ENCODE measurements at places on chromosomes 13 and 19.

DNA sequence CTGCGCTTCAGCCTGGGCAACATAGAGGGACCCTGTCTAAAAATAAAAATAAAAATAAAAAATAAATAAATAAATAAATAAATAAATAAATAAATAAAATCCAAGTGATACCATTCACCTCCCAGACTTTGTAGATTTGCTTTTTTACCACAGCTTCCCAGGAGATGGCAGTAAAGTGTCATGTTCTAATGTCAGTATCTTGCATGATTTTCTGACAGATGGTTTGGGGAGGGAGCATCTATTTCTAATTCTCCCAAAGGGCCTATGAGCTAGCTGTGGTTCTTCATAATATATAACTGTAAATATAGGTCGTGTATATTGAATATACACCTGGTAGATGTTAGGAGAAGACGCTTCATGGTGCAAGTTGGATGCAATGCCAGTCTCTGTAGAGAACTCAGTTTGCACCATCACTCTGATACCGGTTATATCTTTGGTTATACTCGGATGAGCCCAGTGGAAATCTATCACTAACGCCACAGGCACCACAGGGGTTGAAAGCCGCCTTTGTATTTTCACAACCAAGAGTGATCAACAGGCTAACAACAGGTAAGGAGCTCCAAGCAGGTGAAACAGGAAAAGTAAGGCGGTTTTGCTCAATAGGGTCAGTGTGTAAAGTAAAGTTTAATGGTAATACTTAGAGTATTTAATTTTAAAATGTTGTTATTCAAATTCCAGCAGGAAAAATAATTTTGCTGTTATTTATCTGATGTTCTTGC lies 13.9 kb downstream of the APLP1 start:
- peak; percentile 88 for DNase-seq

DNA sequence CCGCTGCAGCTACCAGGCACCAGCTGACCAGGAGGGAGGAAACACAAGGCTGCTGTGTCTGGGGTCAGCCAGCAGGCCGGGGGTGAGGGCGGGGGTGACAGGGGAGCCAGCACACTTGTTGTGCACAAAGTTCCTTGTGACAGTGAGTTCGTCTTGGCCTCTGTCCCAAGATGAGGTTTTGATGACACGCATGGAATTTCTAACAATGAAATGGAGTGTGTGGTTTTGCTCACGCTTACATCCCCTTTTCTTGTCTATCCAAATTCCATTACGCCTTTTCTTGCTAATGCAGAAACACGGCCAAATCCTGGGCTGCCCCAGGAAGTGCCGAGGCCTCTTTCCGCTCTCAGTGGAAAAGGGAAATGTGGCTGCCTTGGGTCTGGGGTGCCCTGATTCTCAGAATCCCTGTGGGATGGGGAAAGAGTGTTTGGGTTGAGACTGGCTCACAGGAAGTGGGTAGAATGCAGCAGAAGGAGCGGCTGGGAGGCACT lies 73.8 kb downstream of the GADD45B start:
- no peak for DNase-seq

DNA sequence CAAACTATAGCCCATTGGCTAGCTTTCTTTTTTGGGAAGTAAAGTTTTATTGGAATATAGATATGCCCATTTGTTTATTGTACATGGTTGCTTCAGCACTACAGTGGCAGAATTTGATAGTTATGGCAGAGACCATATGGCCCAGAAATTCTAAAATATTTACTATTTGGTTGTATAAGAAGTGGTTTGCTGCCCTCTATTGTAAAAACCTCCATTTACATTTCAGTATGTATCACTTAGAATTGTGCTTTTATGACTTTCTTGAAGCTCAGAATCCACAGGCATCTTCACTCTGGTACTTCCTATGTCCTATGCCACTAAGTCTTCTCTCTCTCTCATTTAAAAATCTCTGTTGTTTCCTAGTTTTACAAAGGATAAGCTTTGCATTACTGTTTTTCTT lies 37.7 kb downstream of the DLEU7 start:
- peak; percentile 51 for DNase-seq

- DNase-seq: no peak
Observed at GRCh38 chr19:45895519-45895972, 6.9 kb downstream of the MYPOP start.

GRCh38 chr19:2517881-2518601 lies 42.1 kb downstream of the GADD45B start:
- DNase-seq: no peak

DNA sequence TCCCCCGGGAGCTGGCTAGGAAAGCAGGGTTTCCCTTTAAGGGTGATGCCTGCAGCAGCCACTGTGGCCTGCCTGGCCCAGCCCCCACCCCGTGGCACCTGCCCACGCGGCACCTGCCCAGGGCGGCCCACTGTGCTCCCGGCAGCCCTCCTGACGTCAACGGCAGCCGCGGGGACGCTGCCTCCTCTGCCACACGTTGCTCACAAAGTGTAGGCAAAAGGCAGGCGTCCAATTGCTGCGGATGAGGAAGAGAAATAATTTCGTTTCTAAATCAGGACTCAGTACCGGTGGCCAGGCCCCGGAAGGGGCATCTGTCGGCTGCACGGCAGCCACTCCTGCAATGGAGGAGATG lies 122.3 kb downstream of the URI1 start:
- peak; percentile 51 for DNase-seq

GRCh38 chr19:2483084-2483483 lies 7.2 kb downstream of the GADD45B start:
- no peak for DNase-seq

GRCh38 chr13:66154976-66155375 lies 1075.2 kb downstream of the PCDH9 start:
- no peak for DNase-seq

DNA sequence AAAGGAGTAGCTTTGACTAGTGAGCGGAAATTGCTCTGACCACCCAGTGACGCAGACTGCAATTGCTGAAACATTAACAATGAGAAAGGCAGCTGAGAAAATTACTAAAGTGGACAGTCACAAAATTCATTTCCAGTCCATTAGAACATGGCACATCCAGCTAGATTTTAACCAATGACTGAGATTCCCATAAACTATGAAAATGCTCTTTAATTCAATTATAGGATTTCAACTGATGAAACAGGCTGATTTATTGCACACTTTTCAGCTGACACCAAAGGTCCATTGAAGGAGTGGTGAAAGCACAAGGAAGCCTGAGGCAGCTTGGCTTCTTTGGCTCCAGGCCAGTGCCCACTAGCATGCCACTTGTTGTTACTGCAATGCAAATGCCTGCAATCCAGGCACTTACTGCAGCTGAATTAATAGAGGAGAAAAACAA lies 933.4 kb downstream of the SLITRK6 start:
- DNase-seq: no peak

- DNase-seq: peak; percentile 60
Observed at GRCh38 chr13:33800646-33801186, 17.2 kb upstream of the RFC3 start.

DNA sequence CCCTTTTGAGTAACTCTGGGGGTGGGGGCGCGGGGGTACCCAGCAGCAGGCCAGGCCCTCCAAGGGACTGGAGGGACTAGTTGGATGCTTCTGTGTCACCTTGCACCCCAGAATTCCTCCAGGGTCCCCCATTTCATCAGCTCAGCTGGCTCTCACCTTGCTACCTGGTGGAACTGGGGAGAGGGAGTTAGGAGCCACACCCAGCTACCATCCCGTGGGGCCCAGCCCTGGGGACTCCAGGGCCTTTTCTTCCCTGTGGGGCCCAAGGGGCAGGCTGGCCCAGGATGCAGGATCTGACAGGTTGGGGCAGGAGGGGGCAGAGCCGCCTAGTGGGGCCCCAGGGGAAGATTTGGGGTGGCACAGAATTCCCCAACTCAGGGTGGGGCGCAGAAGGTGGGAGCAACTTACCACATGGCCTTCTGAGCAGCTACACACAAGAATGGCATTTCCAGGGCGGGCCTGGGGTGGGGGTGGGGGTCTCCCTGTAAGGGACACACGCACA lies 32.8 kb upstream of the NANOS3 start:
- no peak for DNase-seq

GRCh38 chr19:43624933-43625332 lies 5.5 kb upstream of the ZNF428 start:
- DNase-seq: peak; percentile 97

DNA sequence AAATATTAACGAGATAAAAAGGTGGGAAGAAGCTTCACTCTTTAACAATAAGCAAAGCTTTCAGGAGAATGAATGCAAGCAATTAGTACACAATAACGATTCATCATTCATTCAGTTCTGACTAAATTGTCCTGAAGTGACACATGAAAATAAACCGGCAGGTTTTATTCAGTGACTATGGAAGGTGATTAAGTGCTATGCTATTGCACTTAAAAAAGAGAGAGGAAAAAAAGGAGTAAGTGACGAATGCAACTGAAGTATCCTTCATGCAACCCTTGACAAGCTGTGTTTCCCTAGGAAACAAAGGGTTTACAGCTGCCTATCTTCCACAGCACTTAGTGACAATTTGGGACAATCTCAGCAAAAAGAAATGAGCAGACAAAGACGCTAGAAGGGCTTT lies 1.4 kb downstream of the LIG4 start:
- DNase-seq: no peak

- DNase-seq: no peak
Observed at GRCh38 chr13:42741914-42742313, 39.5 kb upstream of the FAM216B start.

DNA sequence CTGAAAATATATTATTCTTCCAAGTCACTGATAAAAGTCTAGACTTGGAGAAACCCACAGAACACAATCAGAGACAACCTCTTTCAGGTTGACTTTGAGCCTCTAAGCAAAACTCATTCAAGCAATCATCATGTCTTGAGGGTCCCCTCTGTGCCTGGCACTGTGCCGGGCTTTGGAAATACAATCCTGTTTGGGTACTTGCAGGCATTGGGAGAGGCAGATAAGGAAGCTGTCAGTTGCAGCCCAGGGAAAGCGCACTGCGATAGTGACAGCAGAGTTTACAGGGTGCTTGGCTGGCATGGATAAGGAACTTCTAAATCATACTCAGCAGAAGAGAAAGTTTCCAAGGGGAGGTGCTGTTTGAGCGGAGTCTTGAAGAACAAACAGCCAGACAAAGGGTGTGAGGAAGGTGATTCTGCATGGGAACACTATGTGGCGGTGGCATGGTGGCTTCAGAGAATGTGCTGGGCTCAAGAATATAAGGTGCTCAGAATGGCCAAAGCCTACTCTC lies 9.1 kb downstream of the SERP2 start:
- no peak for DNase-seq

DNA sequence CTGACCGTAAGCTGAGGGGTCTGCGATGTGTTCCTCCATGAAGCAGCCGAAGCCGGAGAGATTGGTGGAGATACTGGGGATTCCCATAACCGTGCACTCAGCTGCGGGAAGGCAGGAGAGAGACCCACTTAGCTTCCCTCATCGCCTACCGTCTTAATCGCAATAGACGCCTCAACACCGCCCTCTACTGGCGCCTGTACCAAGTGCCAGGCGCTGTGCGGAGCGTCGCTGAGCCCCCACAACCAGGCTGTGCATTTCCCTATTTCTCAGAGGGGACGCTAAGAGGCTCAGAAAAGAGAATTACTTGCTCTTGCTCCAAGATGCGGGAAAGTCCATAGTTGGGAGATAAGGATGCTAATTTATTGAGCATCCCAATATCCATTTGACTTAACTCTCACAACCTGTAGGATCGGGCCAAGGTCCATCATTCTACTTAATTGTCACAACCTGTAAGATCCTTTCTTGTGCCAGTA lies 5.8 kb downstream of the FTL start:
- peak; percentile 97 for DNase-seq

- DNase-seq: no peak
Observed at GRCh38 chr19:1850809-1851653, 2.7 kb upstream of the REXO1 start.

DNA sequence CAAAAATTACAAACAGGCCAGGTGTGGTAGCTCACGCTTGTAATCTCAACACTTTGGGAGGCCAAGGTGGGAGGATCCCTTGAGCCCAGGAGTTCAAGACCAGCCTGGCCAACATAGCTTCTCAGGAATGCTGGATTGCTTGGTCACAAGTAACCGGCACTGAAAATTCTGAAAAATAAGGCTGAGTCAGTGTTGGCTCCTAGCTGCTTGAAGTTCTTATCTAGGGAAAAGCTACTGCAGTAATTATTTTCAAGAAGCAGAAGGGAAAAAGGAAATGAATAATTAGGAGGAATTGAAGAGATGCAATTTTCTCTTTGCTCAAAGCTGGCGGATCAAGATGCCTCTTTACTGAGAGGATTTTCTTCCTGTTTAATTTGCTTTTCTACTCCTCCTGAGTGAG lies 75.0 kb upstream of the GTF3A start:
- DNase-seq: no peak

DNA sequence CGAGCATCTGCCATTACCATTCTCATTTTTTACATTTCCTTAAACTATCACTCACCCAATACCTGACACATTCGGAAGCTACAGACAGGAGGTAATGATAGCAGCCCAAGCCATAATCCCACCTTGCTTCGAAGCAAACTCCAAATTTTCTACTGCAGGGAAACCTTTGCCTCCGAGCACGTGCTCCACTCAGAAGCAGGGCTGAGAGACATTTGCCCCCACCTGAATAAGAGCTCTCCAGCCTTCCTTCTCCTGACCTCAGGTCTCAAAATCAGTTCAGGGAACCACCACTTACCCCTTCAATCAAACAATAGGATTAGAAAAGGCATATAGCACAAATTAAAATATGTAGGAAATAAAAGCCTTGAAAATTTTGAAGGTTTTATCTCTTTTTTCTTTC lies 2.3 kb upstream of the DACH1 start:
- DNase-seq: no peak

DNA sequence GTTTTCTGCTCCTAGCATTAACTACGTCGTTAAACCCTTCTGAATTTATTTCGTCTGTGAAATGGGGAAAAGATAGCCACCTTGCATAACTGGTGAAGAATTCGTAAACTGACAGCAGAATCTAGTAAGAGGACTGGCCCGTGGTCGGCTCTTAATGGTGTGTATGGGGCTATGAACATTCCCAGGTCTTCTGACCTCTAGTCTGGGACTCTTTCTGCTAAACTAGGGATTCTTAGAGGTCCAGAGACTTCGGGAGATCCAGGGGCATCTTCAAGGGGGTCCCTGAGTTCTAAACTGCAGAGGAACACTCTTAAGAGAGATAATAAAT lies 231.1 kb upstream of the SERP2 start:
- no peak for DNase-seq

- no peak for DNase-seq
Observed at GRCh38 chr19:40415768-40416167, 2.6 kb upstream of the PRX start.

GRCh38 chr19:35155441-35155840 lies 906 bp downstream of the FXYD5 start:
- DNase-seq: peak; percentile 63

DNA sequence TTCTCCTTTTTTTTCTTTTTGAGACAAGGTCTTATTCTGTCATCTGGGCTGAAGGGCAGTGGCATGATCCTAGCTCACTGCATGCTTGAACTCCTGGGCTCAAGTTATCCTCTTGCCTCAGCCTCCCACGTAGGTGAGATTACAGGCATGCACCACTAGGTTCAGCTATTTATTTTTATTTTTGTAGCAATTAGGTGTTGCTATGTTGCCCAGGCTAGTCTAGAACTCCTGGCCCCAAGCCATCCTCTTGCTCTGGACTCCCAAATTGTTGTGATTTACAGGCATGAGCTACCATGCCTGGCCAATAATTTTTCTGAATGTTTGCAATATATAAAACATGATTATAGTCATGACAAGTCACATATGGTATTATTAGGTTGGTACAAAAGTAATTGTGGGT lies 161.1 kb upstream of the ATXN8OS start:
- DNase-seq: no peak

- DNase-seq: no peak
Observed at GRCh38 chr13:28548872-28549271, 53.9 kb upstream of the FLT1 start.

GRCh38 chr19:40280608-40281221 lies 4.4 kb downstream of the AKT2 start:
- peak; percentile 75 for DNase-seq

GRCh38 chr19:39544226-39544903 lies 4.4 kb upstream of the EID2 start:
- DNase-seq: no peak

All from Karpas-422 (cell line).